T1000 (cell line): ENCODE measurements at places on chromosomes 2 and 18.
A peak's percentile ranks its signal among the peaks of the same experiment; 100 is the strongest.

GRCh38 chr2:160335441-160335840 is 135.4 kb upstream of the ITGB6 start:
- no peak for DNase-seq

- DNase-seq: no peak
These were observed 38.0 kb downstream of the CABYR start for GRCh38 chr18:24176727-24177416.

DNA sequence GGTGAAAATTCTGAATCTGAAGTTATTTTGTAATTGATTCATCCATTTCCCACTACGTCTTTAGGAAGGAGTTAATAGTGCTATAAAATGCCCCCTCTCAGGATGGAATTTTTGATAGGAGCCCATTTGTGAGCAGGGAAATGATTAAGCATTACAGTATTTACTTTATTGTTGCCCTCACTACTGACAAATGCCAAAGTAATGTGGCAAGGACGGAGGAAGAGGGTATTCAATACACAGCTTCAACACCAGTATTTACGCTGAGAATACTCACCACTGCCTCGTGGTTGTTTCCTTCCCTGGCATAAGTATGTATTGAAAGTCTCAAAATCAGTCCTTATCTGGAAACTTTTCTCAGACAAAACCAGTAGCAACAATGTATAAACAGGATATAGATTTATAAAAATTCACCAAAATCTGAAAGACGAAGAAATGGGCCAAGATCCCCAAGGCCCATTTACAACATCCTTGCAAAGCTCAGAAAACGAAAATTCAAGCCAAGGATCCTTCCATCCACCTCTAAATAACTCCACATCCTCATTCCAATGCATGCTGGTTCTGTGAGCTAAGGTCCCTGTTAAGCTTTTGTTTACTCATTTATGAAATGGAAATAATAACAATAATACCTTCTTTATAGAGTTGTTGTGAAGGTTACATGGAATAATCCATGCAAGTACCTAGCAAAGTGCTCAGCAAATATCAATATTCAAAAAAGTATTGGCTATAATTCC is 29.3 kb downstream of the FEZ2 start:
- peak; percentile 11 for DNase-seq

DNA sequence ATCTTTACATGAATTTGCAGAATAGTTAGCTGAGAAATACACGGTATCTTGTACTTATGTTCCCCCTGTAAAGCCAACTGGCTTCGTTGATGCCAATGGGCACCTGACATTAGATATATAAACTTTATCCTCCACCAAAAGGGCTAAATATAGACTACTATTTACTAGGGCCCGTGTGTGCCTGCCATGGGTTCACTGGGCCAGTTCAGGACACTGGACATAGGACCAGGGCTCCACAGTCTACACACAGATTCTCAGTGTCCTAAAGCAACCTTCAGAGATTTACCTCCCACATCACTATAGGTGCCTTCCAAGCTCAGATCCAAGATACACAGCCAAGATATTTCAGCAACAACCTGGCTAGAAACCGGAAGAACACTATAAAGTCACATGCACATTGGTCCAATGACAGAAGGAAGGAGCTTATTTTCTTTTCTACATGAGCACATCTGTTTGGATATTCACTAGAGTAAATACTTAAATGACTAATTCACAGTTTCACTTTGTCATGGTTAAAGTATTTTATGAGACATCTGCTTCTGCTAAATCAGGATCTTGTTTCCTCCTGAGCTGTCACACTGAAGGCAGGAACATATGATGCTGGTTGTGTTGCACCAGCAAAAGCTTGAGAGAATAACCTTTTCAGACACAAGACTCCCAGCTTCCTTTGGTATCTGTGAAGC is 95.1 kb downstream of the MYO5B start:
- no peak for DNase-seq

DNA sequence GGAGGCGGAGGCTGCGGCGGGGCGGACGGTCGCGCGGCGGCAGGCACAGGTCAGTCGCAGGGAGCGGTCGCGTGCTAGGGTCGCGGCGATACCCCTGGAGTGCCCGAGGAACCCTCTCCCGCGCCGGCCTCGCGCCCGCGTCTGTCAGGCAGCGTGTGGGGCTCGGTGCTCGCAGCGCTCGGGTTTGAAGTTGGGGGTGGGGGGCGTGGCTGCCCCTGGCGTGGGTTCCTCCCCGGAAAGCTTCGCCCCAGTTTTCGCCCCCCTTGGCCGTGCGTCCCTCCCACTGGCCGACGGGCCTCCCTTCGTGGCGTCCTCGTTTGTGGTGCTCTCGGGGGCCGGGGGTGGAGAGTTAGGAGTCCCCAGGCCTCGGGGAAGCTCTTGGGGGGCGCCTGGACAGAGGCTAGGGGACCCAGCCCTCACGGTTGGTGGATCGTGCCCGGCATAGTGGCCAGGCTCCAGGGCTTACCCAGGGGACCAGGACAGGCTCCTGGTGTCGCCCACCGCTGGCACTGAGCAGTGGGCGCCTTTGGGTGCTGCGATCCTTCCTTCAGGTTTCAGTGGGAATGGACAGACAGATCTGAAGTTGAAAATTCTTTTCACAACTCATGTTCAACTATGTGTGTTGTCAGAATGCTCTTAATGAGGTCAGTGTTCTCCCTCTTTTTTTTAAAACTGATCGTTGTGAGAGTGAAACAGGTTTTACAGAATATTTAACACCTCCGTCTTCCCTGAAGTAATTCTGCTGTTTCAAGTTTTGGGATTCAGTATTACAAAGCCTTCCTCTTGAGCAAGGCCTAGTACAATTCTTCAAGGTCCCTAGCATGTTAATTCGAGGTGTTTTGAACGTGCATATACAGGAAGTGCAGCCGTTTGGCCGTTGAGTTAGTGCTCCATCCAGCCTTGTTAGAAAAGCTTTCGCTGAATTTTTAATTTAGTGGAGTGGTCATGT is 604 bp downstream of the RALBP1 start:
- no peak for DNase-seq

GRCh38 chr2:236499691-236500578 is 69.7 kb upstream of the ACKR3 start:
- peak; percentile 10 for DNase-seq

DNA sequence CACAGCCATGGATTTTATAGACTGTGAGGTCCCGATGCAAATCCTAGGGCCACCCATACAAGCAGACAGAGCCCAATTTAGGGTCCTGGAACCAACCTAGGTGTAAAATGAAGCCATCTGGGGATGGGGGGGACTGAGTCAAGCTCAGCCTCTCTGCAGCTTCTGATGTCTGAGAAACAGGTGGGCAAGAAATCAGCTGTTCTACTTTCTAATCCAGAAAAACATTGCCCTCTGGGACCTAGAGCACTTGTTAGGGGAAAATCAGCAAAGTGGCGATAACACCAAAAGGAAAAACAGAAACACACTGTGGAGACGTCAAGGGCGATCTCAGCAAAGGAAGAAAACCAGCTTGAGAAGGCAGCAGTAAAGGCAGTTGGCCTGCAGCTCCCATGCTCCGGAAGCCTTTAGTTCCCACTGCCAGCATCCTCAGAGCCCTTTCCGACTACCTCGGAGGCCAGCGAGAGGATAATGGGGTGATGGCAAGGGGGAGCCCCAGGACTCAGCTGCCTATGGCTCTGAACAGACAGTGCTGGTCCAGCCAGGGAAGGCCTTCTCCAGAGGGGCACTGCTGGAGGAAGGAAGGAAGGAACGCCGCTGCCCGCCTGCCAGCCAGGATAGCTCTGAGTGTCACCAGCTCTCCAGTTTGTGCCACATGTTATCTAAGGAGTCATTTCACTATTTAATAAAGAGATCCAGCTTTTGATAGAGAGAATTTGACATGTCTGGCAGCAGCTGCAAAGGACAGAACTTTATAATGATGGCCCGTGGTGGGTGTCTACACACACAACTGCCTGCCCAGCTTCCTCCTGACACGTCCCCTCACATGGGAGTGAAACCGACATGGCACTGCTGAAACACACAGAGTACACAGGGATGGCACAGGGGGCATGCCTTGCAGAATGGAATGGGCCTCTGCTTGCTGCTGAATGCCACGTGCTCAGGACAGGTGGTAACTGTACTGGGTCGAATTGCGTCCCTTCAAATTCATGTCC is 37.7 kb downstream of the HS1BP3 start:
- no peak for DNase-seq
